ENCODE measurements at places on chromosomes 2 and 18. TPM values are rescaled to one million over a fixed set of nuclear protein-coding genes. Genes with fewer than 3 reads are reported as not detected.

RAPGEF4 gene
- 3.7 TPM for total RNA-seq

ERFE gene
- 0.44 TPM for total RNA-seq

GRCh38 chr2:81650048-81650971 is 1345.8 kb upstream of the LRRTM1 start:
- no peak overlapping the region for H3K4me3 ChIP-seq
- no peaks in the 10 kb centered on the region for H3K27me3 ChIP-seq
- no peaks in the 10 kb centered on the region for H3K4me1 ChIP-seq
- H3K27ac ChIP-seq: no peak overlapping the region
- no peaks in the 10 kb centered on the region for H3K36me3 ChIP-seq
- DNase-seq: no peak

GRCh38 chr2:131394147-131394931 is 30.4 kb upstream of the RAB6D start:
- peak overlapping the region; percentile 44 for H3K4me3 ChIP-seq
- H3K36me3 ChIP-seq: no peaks in the 10 kb centered on the region
- H3K27ac ChIP-seq: no peak overlapping the region
- no peaks in the 10 kb centered on the region for H3K4me1 ChIP-seq

GRCh38 chr2:180077295-180077906 is 70.3 kb upstream of the CWC22 start:
- H3K36me3 ChIP-seq: no peaks in the 10 kb centered on the region
- no peak overlapping the region for H3K27ac ChIP-seq
- no peaks in the 10 kb centered on the region for H3K4me1 ChIP-seq
- no peak for DNase-seq
- no peaks in the 10 kb centered on the region for H3K27me3 ChIP-seq
